ENCODE measurements at places on chromosomes 11 and 22.

GRCh38 chr11:112310419-112310818 lies 49.8 kb upstream of the PLET1 start:
- no peak for DNase-seq

- DNase-seq = no peak
These were observed 558.4 kb upstream of the ANO5 start for GRCh38 chr11:21634491-21634890.

DNA sequence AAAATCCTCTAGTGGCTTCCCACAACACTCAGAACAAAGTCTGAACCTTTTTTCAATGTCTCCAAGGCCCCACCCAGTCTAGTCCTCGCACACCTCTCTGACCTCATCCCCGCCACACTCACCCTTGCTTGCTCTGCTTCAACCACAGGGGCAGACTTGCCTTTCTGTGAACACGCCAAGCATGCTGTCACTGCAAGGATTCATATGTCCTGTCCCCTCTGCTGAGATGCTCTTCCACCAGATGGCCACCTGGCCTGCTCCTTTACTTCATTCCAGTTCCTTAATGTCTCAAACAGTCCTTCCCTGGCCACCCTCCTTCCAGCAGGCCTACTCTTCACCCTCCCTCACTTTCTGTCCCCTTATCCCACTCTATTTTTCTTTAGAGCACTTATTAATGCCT lies 60.6 kb upstream of the ARHGAP20 start:
- no peak for DNase-seq

DNA sequence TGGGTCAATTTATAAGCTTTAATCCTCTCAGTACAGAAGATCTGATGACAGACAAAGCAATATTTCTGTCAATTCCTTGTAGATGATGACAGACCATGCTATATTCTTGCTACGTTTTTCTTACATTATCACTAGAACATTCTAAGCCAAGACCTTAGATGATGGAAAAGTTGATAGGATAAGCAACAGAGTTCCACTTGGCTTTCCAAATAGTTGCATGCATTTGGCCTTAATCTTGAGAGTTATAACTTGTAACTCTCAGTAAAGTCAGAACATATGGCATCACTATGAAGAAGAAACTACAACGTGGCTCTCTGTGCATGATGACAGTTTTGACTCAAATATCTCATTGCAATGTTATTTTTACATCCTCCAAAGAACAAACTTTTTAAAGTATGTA lies 544.3 kb upstream of the LRRC4C start:
- no peak for DNase-seq

- no peak for DNase-seq
These were observed 101.0 kb downstream of the BRD1 start for GRCh38 chr22:49726701-49727101.

DNA sequence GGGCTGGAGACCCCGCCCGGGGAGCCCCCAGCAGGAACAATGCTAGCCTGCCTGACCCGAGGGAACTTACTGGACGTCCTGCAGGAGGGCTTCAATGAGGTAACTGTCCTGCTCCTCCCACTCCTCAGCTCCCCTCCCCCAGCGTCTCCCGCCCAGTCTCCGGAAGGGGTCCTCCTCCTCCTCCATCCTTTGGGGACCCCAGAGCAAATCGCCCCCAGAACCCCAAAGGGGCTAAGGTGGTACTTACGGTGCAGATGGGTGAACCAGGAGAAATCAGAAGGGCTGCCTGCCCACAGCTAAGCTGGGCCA lies 272 bp downstream of the DIXDC1 start:
- no peak for DNase-seq

DNA sequence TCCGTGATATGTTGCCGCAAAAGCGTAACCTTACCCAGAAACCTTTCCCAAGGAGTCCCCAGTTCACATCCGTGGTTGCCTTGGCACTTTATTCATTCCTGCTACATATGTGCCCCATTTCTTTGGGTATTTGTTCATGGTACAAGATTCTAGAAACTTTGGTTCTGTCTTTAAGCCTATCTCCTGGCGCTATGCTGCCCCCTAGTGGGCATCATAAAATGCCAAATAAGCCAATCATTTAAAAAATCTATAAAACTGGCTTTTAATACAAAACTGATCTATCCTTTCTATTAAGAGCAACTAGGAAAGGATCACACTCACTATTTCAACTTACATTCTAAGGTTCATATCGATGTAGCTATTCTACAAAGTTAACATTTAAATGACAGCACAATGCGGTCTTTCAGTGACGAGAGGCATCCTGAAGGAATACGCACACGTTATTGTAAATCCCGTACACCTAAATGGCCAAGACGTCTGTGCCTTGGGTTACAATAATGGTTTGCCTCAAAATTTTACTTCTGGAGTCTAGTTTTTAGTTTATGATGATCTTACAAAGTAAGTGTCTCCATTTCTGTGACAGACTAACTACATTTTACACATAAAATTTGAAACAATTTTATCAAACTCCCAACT lies 16.2 kb downstream of the PIWIL3 start:
- DNase-seq = peak; percentile 85

DNA sequence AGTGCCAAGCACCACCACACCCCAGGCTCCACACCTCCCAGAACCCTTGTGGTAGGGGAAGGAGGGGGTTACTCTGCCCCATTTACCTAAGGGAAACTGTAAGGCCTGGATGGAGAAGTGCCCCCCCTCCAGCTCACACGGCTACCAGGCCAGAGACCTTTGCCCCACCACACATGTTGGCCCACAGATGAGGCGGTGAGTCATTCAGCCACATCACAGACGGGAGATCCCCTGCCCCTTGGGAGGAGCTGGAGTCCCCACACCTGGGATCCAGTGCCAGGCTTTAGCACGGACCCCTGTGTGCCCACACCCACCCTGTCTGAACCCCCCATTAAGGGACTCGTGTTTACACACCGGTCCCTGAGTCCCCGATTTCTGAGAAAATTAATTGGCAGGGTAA lies 24.9 kb downstream of the CDKN1C start:
- no peak for DNase-seq

DNA sequence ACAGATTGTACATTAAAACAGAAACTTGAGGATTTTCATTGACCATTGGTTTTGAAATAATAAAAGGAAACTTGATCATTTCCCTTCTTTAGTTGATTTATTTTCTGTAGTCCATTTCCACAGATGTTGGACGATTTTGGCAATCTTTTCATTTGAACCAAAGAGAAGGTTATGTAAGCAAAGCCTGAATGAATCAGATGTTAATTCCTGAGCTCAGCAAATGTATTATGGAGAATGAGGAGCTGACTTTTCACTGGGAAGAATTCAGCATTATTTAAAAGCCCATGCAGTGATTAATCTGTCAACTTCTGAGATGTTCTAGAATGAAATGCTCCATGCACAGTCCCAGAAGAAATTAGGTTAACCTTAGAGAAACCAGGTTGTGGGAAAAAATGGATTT lies 29.0 kb downstream of the ELMOD1 start:
- no peak for DNase-seq

DNA sequence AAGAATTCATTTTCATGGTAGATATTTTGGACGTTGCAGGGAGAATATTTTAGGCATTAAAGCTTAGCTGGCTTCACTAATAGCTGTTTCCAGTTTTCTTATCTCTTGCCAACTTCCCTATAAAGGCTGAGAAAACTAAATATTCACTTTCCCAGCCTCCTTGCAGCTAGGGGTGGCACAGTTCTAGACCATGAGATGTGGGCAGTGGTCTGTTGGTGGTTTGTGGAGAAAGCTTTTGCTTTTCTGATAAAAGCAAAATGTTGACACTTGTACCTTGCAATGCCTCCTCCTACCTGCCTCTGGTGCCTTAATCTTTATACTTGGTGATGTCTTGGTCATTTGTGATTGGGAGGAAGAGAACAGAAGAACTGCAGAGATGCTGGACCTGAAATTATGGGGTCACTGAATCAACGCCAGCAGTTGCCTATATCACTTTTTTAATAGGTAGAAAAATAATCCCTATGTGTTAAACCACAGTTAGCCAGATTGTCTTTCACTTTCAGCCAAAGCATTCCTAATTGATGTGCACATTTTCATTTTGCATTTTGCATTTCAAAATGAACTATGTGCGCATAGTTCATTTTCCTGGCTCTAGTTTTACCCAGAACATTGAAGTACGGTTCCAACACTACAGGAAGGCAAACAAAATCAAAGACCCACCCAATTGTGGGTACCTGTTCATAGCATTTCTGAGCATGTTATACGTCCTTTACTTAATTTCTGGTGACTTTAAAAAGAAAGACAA lies 24.9 kb upstream of the ABTB2 start:
- DNase-seq = no peak

GRCh38 chr22:20989323-20990138 lies 7.4 kb downstream of the LZTR1 start:
- no peak for DNase-seq

- DNase-seq = no peak
These were observed 449.4 kb downstream of the NTM start for GRCh38 chr11:131819865-131820264.

- DNase-seq = no peak
These were observed 39.0 kb downstream of the BMAL1 start for GRCh38 chr11:13316528-13316961.

DNA sequence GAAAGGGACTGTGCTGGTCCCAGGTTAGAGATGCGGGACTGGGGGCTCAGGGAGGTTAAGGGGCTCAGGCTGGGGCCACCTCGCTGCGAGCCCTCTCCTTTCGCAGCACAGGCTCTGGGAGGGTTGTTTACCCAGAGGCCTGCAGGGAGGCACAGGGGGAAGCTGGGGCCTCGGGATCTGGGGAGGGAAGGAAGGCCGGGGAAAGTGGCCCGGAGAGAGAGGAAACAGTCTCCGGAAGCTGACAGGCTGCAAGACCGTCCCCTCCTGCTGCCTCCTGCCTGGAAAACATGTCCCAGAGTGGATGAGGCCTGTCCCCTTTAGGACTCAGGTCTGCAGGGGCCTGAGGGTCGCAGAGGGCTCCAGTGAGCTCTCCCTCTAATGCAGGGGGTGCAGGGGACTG lies 45.4 kb downstream of the MYO7A start:
- peak; percentile 49 for DNase-seq

DNA sequence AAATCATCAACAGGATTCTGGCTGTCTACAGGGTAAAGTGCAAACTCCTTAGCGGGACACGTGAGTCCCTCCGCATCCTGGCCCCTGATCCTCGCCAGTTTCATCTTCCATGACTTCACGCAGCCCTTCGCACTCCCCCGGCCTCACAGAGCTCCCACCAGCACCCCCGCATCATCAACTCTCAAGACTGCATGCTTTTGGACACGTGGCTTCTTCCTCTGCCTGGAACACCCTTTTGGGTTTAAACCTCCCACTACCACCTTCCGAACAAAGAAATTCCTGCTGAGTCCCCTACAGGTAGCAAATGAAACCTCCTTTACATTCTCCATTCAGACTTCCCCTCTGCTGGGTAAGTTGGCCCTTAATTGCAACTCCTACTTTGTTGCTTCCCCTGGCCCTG lies 12.6 kb upstream of the EIF3M start:
- DNase-seq = no peak

- no peak for DNase-seq
These were observed 2.3 kb downstream of the CABP4 start for GRCh38 chr11:67457453-67457852.

- DNase-seq = no peak
These were observed 9.1 kb upstream of the MN1 start for GRCh38 chr22:27810609-27811151.

DNA sequence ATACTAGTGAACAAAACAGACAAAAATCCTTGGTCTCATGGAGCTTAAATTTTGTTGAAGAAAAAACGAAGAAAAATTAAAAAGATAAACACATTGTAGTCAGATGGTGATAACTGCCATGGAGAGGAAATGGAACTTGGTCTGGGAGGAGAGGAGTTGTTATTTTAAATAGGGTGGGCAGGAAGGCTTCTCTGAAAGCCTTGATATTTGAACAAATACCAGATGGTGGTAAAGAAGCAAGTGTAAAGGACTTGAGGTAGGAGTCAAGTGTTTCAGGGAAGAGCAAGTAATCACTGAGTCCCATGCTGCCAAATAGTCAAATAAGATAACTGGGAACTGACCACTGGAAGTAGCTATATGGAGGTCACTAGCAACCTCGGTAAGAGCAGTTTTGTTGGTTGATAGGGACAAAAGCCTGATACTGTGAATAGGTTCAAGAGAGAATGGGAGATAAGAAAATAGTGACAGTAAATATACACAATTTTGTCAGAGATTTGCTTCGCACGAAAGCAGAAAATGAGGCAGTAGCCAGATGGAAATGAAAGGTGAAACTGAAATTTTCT lies 55.1 kb downstream of the SESN3 start:
- DNase-seq = no peak

GRCh38 chr22:25563761-25564319 lies 635 bp upstream of the GRK3 start:
- no peak for DNase-seq

DNA sequence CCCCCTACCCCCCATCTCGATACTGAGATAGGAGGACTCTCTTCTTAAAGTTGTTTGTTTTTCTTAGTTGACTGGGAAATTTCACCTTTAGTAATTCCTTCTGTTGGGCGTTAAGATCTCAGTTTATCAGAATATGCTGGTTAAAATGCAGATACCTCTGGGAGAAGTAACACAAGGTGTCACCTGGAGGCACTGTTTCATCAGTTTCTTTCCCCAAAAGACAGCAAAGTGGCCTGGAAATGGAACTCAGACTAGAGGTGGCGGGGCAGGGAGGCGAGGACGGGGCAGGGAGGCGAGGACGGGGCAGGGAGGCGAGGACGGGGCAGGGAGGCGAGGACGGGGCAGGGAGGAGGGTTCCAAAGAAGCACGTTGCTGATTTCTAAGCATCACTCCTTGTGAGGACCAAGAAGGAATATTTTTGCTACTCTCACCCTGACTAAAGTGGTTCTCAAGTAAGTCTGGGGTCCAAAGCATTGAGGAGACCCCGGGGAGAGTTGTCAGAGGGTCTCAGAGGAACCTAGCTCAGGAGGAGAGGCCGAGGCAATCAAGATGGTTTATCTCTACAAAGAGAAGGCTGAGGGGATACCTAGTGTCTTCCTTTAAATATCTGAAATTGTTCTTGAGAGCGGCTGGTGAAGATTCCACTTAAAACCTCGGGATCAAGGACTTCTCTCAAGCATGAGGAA lies 147.0 kb upstream of the B3GAT1 start:
- DNase-seq = no peak

GRCh38 chr22:50626850-50627641 lies 906 bp downstream of the ARSA start:
- no peak for DNase-seq

DNA sequence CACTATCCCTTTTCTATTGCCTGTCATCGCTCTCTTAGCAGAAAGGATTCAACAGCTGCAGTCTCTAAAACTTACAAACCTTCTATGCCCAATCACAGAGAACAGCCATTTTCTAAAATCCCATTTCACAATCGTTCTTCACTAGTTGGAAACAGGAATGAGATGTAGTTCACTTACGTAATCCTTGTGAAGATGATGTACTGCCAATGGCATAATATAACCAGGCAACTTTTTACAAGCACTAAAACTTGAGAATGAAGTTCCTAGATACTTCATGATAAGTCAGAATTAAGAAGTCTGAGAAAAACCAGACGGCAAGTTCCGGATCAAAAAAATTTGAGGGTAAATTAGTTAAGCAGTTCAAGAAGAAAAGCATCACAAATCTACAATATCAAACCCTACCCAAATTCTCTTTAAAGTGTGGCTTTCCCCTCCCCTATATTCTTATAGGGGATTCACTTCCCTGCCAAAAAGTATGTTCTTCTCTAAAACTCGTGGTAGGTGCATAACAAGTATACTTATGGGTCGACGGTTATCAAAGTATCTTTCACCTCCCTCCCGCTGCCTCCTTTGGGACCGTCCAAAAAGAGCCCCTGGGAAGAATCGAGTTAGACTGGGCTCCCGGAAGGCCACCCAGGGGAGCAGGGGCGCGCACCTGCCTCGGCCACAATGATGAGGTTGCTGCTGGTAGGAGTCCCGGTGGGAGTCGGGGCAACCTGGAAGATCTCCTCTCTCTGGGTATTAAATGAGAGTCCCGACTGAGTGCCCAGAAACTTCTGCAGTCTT lies 666 bp downstream of the MSANTD4 start:
- DNase-seq = no peak

- DNase-seq = no peak
These were observed 13.7 kb downstream of the PEX26 start for GRCh38 chr22:18091478-18091877.

Data from posterior cingulate gyrus (tissue), 11 donors.